ENCODE measurements at places on chromosomes 2 and 18.

- DNase-seq = no peak
These were observed 1.4 kb downstream of the B3GNT2 start for GRCh38 chr2:62197011-62197924.

- DNase-seq = no peak
These were observed 20.6 kb upstream of the CAVIN2 start for GRCh38 chr2:191867507-191867847.

GRCh38 chr18:78497641-78498040 lies 482.0 kb upstream of the SALL3 start:
- DNase-seq = no peak

GRCh38 chr2:122421775-122422174 lies 666.3 kb downstream of the TSN start:
- DNase-seq = no peak

- no peak for DNase-seq
These were observed 1.8 kb downstream of the AGAP1 start for GRCh38 chr2:235495373-235496238.

DNA sequence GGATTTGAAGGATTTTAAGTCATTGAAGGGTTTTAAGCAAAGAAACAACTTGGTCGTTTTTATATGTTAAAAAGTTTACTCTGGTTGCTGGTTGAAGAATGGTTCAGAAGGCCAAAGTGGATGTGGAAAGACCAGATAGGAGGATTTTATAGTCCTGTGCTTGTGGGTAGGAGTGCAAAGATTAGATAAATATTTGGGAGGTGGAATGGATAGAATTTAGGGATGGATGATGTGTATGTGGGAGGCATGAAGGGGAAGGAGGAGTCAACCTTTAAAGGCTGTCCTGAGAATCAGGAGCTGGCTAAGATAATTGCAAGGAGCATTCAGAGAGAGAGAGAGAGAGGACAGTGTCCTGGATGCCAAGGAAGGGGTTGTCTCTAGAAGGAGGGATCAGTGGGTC lies 190.1 kb upstream of the SPRED2 start:
- no peak for DNase-seq

DNA sequence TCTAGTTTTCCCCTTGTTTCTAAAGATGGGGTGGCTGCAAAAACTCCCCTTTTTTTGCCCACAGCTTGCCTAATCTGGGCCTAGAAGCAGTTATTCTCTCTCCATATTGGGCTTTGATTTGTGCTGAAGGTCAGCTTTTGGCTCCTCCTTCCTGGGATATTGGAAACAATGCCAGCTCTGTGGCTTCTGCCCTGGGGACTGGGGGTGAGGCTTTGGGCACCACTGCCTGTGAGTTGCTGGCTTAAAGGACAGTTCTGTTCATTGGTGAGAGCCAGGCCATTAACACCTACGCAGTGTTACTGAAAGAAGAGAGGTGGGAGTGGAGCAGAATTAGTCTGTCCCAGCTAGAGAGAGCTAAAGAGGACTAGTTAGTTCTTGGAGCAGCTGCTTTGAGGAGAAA lies 4.3 kb downstream of the UBXN2A start:
- DNase-seq = no peak
